ENCODE measurements at places on chromosomes 12 and 14. TPM values are rescaled to one million over a fixed set of nuclear protein-coding genes. Genes with fewer than 3 reads are reported as not detected.
A peak's percentile ranks its signal among the peaks of the same experiment; 100 is the strongest.

DNA sequence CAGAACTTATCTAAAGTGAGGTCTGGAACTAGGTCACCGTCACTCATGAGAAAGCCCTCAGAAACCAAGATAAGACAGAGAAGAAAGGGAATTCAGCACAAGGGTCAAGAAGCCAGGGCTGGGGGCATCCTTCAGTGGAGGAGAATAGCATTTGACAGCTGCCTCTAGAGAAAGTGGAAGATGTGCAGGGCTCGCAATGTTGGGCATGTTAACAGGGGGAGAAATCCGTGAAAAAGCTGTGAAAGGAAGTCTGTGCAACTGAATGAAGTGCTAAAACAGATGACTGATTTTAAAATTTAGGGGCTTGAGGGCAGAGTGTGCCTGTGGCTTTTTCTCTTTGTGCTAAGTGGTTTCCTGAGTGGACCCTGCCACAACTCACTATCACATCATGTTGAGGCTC is 97.7 kb upstream of the IFNG-AS1 start:
- no peak for DNase-seq

GRCh38 chr14:61025251-61026223 is 44.5 kb downstream of the SLC38A6 start:
- DNase-seq, result peak; percentile 33

DNA sequence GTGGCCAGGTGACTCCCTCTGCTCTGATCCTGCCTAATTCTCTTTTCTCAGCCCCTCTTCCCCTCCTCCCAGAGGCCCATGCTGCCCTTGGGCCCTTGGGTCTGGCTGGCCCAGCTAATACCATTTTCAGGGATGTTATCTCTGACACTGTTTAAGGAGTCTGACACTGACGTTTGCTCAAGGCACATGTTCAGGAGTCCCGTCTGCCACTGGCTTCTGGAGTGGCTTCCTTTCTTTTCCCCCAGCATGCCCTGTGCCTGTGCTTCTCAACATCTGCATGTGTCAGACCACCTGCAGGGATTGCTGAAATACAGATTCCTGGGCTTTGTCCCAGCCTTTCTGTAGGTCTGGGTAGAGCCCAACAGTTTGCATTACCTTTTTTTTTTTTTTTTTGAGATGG is 128.9 kb downstream of the BCL11B start:
- no peak for DNase-seq

DNA sequence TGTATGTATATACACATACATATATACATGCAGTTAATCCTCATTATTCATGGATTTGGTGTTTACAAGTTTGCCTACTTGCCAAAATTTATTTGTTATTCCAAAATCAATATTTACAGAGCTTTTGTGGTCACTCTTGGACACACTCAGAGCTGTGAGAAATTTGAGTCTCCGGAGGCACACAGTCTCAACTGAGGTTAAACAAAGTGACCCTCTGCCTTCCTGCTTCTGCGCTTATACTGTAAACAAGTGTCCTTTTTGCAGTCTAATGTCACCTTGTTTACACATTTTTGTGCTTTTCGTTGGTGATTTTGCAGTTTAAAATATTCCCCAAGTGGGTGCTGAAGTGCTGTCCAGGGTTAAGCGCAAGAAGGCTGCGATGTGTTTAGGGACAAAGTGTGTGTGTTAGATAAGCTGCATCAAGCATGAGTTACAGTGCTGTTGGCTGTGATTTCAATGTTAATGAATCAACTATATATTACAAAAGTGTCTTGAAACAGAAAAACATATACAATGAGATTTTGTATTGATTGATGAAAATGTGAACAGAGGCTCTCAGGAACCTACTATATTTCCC is 13.1 kb upstream of the LTA4H start:
- DNase-seq, result no peak

The ABCD2 gene
- 0.45 TPM for total RNA-seq

- no peak for DNase-seq
Measured at GRCh38 chr14:87156878-87157277, 836.1 kb downstream of the GALC start.

DNA sequence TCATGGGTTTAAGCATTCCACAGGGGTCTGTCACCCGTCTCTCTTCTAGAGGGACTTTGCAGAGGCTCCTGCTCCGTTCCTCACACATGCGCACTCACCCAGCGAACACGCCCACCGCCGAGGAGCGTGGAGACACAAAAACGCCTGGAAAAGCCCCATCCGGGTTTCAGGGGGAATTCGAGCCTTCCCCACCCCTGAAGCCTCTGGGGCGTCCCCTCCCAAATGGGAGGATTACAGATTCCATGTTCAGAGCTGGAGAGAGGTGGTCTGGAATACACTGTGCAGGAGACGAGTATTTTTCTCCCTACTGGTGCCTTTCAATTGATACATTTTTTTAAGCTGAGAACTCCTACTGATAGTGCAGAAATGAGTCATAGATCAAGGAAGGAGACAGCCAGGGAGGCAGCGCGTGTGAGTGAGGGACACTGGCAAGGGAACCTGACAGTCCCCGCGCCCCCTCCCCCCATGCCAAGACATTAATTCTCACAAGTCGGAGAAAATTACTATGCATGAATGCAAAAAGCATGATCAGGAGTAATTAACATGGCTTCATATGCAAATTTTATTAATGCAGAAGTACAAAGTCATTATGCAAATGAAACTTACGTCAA is 36.9 kb downstream of the BCL11B start:
- no peak for DNase-seq

The LRFN5 gene
- 0.37 TPM for total RNA-seq

- no peak for DNase-seq
Measured at GRCh38 chr14:52351233-52352060, 37.3 kb downstream of the PTGER2 start.

GRCh38 chr12:60263836-60264493 is 668.1 kb downstream of the SLC16A7 start:
- DNase-seq, result no peak

DNA sequence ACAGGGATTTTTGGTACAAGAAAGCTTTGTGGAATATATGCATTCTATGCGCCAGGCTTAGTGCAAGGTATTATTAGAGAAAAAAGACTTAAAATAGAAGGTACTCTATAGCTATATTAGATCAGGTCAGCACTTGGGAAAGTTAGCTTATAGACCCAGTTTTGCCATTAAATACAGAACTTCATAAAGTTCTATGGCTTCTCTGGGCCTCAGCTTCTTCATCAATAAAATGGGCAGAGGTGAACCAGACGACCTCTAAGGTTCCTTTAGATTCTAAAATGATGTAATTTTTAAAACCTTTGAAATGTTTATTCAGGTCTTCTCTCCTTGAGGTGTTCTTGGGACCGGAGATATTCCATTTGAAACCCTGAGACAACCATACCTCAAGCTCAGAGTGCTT is 7.1 kb downstream of the CNPY2 start:
- DNase-seq, result no peak

The ANG gene
- total RNA-seq, result 50.4 TPM

- DNase-seq, result no peak
Measured at GRCh38 chr14:65738339-65738738, 325.8 kb downstream of the FUT8 start.

DNA sequence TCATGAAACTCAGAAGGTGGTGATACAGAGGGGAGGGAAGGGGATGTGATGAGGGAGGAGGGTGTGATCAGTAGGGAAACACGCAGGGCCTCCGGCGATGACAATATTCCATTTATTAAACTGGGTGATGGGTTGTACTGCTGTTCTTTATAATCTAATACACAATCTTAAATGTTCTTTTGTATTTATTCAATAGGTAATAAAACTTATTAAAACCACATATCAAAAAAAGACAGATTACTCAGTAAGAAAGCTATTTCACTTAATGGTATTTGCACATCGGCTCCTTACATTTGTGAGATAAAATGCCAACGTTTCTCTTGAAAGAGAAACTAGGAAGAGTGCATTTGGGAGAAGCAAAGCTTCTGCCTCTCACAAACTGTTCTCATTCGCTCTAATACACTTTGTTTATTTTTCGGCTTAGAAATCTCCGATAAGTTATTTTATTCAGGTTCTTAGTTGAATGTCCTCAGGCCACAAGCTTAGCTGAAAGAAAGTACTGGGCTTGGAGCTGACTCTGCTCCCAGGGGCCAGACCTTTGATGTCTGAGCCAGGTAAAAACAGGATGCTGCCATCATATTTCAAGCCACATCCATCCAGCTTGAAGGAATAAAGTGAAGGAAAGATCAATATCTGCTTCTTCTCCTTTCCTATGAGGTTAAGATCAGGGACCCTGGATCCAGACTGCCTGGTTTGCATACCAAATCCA is 17.5 kb downstream of the STON2 start:
- DNase-seq, result no peak

The PPFIA2 gene
- 2.2 TPM for total RNA-seq

GRCh38 chr12:56158926-56159461 is 835 bp downstream of the MYL6 start:
- peak; percentile 93 for DNase-seq

DNA sequence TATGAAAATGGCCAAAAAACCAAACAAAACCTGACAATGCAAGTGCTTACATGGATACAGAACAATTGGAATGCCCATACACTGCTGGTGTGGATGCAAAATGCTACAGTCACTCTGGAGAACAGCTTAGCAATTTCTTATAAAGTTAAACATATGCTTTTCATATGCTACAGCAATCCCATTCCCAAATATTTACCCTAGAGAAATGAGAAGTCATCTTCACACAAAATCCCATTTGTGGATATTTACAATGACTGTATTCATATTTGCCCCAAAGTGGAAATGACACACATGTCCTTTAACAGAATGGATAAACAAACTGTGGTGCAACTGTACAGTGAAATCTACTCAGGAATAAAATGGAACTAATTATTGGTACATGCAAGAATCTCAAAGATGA is 20.4 kb downstream of the SAV1 start:
- no peak for DNase-seq

The RAN gene
- total RNA-seq, result 266 TPM

The NKX2-8 gene
- total RNA-seq, result not detected

DNA sequence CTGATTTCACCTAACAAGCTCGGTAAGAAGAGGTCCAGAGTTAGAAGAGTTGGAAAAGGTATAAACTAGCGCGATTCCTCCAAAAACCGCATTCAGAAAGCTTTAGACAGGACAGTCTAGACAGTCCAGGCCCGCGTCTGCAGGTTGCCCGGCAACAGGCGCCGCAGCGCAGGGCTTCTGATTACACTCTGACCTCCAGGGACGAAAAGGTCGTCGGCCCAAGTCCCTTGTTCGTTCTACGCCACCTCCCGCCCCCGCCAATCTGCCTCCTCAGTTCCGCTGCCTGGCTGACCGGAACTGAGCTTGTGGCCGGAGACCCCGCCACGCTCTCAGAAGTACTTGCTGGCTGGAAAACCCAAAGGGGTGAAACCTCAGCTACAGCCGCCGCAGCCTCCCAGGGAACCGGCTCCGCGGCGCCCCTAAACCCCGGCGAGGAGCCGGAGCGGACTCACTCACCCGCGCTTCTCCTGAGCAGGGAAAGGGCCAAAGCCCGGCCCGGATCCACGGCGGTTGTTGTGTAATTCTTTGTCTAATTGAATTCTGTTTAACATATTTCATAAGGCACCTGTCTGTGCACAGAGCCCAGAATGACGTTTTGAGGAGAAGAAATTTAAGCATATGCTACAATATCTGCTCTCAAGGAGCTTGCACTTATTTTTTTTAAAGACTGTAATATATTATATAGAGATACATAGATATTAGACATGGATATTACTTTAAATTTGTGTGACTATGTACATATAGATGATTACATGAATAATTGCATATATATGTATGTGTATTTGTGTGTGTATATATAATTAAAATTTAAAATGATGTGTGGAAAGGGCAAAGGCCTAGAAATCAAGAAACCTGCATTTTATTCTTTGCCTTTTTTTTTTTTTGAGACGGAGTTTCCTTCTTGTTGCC is at the start of gene CAPS2:
Gene CAPS2 (minus strand): TSS at position 407 of the 909 bp plus-strand sequence. CDS start 3,826 bp downstream, outside the sequence.
- DNase-seq, result peak; percentile 86

DNA sequence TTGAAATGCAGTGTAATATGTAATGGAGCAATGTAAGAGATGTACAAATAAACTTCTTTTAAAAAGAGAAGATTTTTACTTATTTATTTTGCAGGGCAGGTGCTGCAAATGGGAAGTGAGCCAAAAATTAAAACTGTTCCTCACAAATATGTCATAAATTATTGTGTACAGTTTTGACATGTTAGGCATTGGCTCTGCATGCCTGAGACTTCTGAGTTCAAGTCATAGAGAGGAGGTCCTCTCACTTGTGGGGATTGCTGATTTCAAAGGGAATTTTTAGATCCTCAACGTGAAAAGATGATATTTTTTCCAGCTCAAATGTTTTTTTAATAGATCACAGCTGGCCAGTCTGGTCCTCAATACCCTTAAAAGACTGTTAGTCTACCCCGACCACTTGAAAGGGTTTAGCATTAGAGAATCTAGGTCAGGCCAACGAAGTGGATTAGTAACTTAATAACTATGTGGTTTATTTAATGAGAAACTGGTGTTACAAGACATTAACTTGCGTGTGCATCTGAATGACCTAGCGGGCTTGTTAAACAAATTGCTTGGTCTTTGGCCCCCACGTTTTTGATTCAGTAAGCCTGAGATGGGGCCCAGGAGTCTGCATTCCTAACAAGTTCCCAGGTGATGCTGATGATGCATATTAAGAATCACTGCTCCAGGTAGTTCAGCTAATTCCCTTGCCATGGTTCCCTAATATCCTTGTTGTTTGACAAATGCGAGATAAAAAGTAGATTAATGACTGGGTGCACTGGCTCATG is 30.9 kb upstream of the WDR89 start:
- DNase-seq, result no peak

The RILPL1 gene
- 4.3 TPM for total RNA-seq

The CLECL1 gene
- not detected for total RNA-seq

GRCh38 chr12:132236930-132237771 is 92.2 kb downstream of the GALNT9 start:
- no peak for DNase-seq

The NELL2 gene
- total RNA-seq, result 2.9 TPM

GRCh38 chr12:28578833-28579252 is 388.6 kb downstream of the CCDC91 start:
- no peak for DNase-seq

- peak; percentile 77 for DNase-seq
Measured at GRCh38 chr12:106892075-106892474, 63.6 kb upstream of the TMEM263 start.

- peak; percentile 9 for DNase-seq
Measured at GRCh38 chr14:105863296-105864108, 337.1 kb downstream of the TMEM121 start.

DNA sequence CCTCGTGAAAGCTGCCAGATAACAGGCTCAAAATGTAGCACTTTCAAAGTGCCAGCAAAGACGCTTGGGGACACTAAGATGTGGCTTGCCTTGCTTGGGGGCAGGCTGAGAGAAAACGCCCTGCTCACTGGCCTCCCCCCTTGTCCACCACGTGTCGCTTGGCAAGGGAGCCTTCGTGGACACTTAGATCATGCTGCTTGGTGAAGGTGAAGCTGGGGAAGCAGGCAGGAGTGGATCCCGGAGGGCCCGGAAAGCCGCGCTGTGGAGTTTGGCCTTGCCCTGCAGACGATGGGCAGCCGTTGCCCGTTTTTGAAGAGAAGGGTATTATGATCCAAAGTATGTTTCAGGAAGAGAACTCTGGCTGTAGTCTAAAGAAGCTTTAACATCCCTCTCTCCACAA is 53.4 kb upstream of the BDKRB2 start:
- DNase-seq, result no peak
